ENCODE measurements at places on chromosomes 5 and 9. TPM values are rescaled to one million over a fixed set of nuclear protein-coding genes. Genes with fewer than 3 reads are reported as not detected.
A peak's percentile ranks its signal among the peaks of the same experiment; 100 is the strongest.

DNA sequence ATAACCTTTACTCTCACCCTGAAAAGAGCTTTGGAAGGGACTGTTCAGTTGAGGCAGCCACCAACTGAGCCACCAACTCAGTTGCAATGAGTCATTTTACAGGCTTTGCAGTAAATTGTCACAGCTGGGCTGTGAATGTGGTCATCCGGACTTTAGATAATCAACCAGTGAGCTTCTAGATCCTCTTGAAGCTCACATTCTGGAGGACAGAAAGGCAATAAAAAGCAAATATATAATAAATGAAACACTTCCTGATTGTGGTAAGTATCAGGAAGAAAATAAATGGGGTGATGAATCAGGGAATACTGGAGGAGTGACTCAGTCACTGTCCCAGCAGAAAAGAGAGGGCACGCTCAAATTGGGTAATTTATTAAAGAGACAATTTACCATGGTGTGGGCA is 13.2 kb upstream of the C5orf58 start:
- H3K27me3 ChIP-seq = no peaks in the 10 kb centered on the region
- H3K27ac ChIP-seq = no peak overlapping the region
- no peaks in the 10 kb centered on the region for H3K4me1 ChIP-seq
- DNase-seq = no peak
- H3K4me3 ChIP-seq = no peak overlapping the region

DNA sequence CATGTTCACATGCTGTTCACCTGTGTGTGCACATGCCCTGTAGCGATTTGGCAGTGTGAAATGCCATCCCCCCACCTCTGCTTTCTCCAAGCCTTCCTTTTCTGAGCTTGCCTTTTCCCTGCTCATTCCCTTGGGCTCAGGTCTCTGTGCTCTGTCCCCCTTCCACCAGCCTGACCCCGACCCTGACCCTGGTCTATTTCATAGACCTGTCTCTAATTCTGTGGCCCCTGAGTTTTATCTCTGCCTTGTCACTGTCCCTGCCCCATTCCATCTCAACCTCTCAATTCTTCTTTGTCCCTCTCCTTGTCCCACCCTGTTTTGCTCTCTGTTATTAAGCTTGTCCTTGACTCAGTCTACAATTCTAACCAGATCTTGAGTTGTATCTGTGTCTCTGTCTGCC is 735 bp downstream of the ARAP3 start:
- H3K4me1 ChIP-seq = peaks cover 38% of the 10 kb centered on the region
- no peak for DNase-seq
- H3K27ac ChIP-seq = peak overlapping the region; percentile 24
- peak overlapping the region; percentile 59 for H3K4me3 ChIP-seq

GRM6 gene
- not detected for total RNA-seq

DNAH5 gene
- 1.1 TPM for total RNA-seq

BRIX1 gene
- 3.8 TPM for total RNA-seq

LVRN gene
- total RNA-seq = 0.58 TPM

All from stomach (tissue), 19 donors.